Activated naive CD8-positive, alpha-beta T cell treated with anti-CD3 and anti-CD28 coated beads for 36 hours (primary cell): ENCODE measurements at places on chromosomes 13 and 19. TPM values are rescaled to one million over a fixed set of nuclear protein-coding genes. Genes with fewer than 3 reads are reported as not detected.

DNA sequence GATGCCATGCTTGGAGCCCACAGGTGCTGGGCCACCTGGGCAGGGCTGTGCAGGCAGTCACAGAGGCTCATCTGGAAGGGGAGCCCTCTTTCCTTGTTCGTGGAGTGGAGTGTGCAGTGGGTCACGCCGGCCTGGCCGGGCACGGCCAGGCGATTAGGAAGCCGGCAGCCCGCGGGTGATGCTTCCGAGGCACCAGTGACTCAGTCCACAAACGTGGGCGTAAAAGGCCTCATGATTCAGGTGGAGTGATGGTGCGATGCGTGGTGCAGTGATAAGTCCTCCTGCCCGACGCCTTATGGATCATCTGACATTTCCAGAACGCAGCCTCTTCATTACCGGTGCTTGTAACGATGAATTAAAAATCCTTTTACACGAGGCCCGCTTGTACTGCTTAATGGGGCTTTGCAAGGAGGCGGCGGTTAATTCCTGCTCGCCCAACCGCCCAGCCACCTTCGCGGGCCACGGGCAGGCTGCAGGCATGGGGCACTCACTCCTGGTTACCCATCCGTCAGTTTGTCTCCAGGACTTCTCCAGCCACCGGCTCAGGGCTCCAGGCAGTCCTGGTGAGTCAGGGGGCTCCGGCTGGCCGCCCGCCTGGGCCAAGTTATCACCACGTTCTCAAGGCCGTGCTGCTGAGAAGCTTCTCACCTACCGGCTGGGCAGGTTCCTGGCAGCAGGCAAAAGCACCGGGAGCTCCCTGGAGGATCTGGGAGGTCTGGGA, 172.4 kb downstream of the KDM4B start:
- H3K36me3 ChIP-seq = peaks cover 36% of the 10 kb centered on the region
- H3K27ac ChIP-seq = no peak overlapping the region
- H3K27me3 ChIP-seq = peaks cover 5% of the 10 kb centered on the region
- H3K4me1 ChIP-seq = peaks cover 39% of the 10 kb centered on the region
- DNase-seq = no peak

DNA sequence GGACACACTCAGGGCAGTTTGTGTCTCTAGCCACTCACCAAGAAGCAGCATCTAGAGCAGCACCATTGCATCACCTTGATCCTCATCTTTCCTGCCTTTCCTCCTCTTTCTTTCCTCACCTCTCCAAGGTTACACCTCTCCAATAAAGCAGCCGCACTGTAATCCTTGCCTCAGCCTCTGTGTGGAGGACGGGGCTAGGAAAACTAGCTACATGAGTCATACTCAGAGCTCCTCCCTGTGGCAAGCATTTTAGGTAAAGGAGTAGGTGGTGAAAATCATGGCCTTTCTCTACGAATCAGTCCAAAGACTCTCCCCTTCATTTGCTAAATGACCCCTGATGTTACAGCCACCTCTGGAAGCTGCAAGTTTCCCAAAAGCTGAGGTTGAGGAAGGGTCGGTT, 108.9 kb downstream of the DNAJC15 start:
- peaks cover 11% of the 10 kb centered on the region for H3K4me1 ChIP-seq
- H3K27ac ChIP-seq = no peak overlapping the region
- no peaks in the 10 kb centered on the region for H3K36me3 ChIP-seq
- H3K4me3 ChIP-seq = no peak overlapping the region
- DNase-seq = no peak
- no peaks in the 10 kb centered on the region for H3K27me3 ChIP-seq

WTIP gene
- total RNA-seq = 0.36 TPM

DNA sequence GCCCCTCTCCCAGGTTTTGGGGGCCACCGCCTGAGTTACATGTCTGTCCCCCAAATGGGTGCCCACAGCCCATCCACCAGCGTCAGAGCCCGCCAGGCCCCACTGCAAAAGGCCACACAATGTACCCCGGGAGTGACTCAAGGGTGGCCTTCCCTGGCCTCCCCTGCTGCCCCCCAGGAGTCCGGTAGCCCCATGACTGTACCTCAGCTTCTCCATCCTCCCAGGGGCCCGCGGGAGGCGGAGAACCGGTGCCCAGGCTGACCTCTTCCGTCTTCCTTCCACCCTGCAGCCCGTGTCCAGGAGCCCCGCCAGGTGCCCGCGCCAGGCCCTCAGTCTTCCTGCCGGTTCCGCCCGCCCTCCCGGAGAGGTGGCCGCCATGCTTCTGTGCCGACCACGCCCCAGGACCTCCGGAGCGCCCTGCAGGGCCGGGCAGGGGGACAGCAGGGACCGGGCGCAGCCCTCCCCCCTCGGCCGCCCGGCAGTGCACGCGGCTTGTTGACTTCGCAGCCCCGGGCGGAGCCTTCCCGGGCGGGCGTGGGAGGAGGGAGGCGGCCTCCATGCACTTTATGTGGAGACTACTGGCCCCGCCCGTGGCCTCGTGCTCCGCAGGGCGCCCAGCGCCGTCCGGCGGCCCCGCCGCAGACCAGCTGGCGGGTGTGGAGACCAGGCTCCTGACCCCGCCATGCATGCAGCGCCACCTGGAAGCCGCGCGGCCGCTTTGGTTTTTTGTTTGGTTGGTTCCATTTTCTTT, 10.3 kb downstream of the CBARP start:
- H3K36me3 ChIP-seq = peaks cover 2% of the 10 kb centered on the region
- no peak overlapping the region for H3K27ac ChIP-seq
- no peak overlapping the region for H3K4me3 ChIP-seq
- DNase-seq = no peak
- no peaks in the 10 kb centered on the region for H3K27me3 ChIP-seq
- no peaks in the 10 kb centered on the region for H3K4me1 ChIP-seq

- H3K36me3 ChIP-seq = peaks cover 31% of the 10 kb centered on the region
- no peak overlapping the region for H3K27ac ChIP-seq
- H3K27me3 ChIP-seq = no peaks in the 10 kb centered on the region
- H3K4me1 ChIP-seq = peaks cover 49% of the 10 kb centered on the region
Observed at GRCh38 chr13:30623392-30623791, 5.7 kb downstream of the USPL1 start.

C13orf42 gene
- not detected for total RNA-seq

WIZ gene
- total RNA-seq = 24.1 TPM

DNA sequence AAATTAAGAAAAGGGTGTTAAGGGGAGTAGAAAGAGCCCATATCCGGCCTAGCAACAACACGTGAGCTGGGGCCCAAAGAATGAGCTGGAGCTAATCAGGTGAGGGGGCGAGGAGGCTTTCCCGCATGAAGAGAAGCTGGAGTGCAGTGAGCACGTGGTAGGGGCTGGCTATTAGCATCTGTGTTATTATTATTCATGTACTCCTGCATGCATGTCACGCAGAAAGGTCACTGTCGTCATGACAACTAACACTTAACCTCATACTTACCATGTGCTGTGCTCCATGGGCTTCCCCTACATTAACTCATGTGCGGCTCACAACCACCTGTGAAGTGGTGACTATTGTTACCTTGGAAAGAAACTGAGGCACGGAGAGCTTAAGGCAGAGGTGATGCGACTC, 227.6 kb upstream of the UBL3 start:
- H3K4me1 ChIP-seq = no peaks in the 10 kb centered on the region
- no peaks in the 10 kb centered on the region for H3K27me3 ChIP-seq
- no peak for DNase-seq
- no peak overlapping the region for H3K4me3 ChIP-seq
